ENCODE measurements at places on chromosomes 1 and 21. TPM values are rescaled to one million over a fixed set of nuclear protein-coding genes. Genes with fewer than 3 reads are reported as not detected.
A peak's percentile ranks its signal among the peaks of the same experiment; 100 is the strongest.

IARS2 gene
- 57.9 TPM for total RNA-seq

CD247 gene
- total RNA-seq = 251 TPM

KCNJ10 gene
- not detected for total RNA-seq

TNFAIP8L2 gene
- 20.0 TPM for total RNA-seq

IL23R gene
- total RNA-seq = 0.47 TPM

NDUFS2 gene
- total RNA-seq = 73.6 TPM

APCS gene
- not detected for total RNA-seq

SH3BGR gene
- 1.1 TPM for total RNA-seq

SAMSN1 gene
- total RNA-seq = 104 TPM

GRCh38 chr1:172360985-172361384, 59.5 kb upstream of the C1orf105 start:
- no peak for DNase-seq

- no peak for DNase-seq
Observed at GRCh38 chr1:53573522-53573921, 114.3 kb downstream of the DMRTB1 start.

DNA sequence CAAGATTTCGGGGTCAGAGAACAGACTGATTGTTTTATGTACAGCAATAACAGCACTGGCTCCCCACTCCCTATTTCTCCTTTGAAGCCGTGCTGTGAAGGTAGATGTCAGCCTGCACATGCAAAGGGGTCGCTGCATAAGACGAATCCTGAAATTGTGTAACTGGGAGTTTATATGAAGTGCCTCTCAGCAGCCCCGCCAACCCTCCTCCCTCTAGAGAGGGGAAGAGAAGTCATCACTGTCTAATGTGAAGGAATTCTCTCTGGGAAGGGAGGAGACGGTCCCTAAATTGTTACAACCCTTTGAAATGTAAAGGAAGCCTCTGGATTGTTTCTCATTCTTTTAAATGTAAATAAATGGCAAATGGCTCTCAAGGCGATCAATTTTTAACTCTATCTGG, 545.3 kb downstream of the PLA2G4A start:
- no peak for DNase-seq

- DNase-seq = no peak
Observed at GRCh38 chr1:207463021-207463420, 8.9 kb downstream of the CR2 start.

- no peak for DNase-seq
Observed at GRCh38 chr1:11648039-11648438, 6.2 kb downstream of the FBXO2 start.

DNA sequence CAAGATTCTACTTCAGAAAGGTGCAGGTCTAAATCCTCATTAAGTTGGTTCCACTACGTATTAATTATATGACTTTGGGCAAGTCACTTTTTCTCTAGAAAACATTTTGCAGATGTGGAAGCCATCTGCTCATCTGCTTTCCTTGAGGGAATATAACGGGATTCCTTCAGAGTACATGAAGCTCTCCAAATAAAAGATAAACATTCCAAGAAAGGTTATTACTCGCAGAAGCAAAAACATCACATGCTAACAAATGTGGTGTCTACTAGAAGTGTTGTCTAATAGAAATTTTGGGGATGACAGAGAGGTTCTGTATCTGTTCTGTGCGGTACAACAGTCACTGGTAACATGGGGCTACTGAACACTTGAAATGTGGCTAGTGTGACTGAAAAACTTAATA, 60.2 kb downstream of the NIBAN1 start:
- no peak for DNase-seq

GRCh38 chr21:42047821-42048613, 23.1 kb upstream of the UMODL1 start:
- DNase-seq = no peak

DNA sequence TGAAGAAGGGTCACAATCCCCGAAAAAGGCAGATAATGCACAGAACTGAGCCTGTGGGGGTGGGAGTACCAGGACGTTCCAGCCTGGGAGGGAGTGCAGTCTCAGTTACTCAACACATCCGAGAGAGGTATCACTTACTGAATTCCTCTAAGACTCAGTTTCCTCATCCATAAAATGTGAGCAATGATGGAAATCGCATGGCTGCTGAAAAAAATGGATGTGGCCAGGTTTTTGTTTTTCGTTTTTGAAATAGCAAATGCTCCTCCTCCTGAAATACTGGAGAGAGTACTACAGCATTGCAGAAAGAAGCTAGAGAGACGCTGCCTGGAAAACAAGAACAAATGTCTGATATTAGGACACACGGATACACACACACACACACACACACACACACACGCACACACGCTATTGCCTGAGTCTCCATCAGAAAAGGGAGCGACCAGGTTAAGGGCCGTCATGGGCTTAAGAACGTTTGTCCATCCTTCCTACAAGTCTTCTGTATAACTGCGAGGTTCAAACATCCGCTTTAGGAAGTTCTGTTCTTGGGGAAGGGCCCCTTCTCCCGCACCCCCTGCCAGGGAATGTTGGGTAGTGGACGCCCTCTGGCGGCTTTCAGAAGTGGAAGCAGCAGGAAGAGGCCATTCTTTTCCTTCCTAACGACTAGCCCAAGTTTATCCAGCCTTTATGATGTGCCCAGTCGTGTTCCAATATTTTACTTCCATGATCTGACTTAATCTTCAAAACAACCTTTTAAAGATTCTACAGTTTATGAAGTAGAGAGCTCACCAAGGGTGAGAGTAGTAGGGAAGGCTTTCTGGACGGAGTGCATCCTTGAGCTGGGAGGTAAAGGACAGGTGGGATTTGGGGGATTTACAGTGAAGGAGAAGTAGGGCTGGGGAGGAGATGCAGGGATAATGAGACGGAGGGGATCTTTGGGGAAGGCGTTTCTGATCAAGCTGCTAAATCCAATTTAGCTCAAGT, 699 bp upstream of the NES start:
- peak; percentile 41 for DNase-seq

DNA sequence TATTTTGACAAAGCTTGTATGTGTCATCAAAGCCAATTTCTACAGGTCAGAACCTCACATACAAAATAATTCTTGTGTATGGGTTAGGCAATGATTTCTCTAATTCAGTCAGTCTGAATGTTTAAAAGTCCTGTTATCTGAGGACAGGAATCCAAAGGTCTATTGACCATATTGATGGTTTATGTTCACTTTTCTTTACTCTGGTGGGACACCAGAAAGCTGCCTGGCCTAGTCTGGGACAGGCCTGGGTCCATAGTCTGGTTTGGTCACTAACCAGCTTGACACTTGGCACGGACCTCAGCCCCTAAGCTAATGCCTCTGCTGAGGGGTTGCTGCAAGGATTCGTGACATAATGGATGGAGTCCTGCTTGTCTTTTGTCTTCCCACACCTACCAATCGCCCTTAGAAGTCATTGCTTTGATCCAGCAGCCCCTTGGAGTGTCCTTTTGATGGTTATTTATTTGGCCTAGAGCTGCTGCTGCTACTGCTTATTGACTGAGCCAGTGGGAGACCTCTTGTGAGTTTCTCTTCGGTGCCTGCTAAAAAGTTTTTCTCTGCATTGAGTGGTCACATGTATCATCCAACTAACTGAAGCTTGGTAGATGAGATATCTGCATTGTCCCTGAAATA, 15.7 kb downstream of the IFNAR2 start:
- no peak for DNase-seq
